ENCODE measurements at places on chromosomes 11 and 22.

DNA sequence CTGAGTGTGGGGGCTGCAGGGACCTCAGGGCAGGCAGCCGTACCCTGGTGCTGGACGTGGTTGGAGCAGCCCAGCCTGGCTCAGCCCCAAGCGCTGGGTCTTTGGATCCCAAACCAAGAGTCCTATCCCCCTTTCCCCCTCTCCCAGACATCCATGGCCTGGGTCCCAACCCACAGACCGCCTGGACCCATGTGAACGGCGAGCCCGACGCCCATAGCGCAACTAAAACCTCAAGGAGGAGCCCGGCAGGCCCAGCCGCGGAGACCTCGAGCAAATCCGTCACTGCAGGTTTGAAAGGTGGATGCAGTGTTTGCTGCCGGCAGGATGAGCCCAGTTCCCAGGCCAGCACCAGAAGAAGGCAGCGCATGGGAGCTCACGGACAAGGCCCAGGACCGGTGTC lies 337.0 kb downstream of the BRD1 start:
- no peak for DNase-seq

- DNase-seq: no peak
Measured at GRCh38 chr11:61980783-61981541, 13.5 kb upstream of the FTH1 start.

GRCh38 chr11:1750840-1751530 lies 590 bp upstream of the IFITM10 start:
- DNase-seq: no peak

GRCh38 chr11:120324932-120325810 lies at the start of gene TLCD5:
Gene TLCD5, plus strand, starts transcription at chr11:120325299. Its CDS starts 2,143 bp downstream, at chr11:120327442.
- no peak for DNase-seq

- no peak for DNase-seq
Measured at GRCh38 chr11:129013737-129014475, 71.2 kb upstream of the TP53AIP1 start.

GRCh38 chr11:117632306-117632705 lies 164.7 kb downstream of the DSCAML1 start:
- DNase-seq: no peak

- no peak for DNase-seq
Measured at GRCh38 chr11:130177782-130178181, 18.2 kb downstream of the ST14 start.

- no peak for DNase-seq
Measured at GRCh38 chr11:47351156-47352126, 1.1 kb downstream of the MYBPC3 start.

GRCh38 chr22:30205281-30206115 lies 41.1 kb downstream of the LIF start:
- no peak for DNase-seq

DNA sequence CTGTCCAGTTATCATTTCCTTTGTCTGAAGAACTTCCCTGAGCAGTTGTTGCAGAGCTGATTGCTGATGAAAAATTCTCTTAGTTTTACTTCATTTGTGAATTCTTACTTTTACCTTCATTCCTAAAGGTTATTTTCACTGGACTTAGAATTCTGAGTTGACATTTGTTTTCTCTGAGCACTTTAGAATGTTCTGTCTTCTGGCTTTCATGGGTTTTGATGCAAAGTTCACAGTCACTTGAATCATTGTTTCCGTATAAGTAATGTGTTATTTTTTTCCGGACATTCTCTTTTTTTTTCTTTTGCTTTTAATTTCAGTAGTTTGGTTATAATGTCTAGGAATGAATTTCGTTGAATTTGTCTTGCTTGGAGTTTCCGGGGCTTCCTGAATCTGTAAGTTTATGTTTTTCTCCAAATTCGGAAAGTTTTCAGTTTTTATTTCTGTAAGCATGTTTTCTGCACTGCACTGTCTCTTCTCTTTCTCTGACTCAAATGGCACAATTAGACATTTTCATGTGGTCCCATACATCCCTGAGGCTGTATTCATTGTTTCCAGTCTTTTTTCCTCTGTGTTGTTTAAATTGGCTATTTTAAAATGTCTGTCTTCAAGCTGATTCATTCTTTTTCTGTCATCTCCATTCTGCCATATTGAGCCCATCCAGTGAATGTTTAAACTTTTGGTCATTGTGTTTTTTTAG lies 68.5 kb upstream of the NARS2 start:
- no peak for DNase-seq

- no peak for DNase-seq
Measured at GRCh38 chr11:71999798-72000197, 1.1 kb downstream of the IL18BP start.

- DNase-seq: no peak
Measured at GRCh38 chr11:34243600-34244464, 114.0 kb downstream of the ABTB2 start.

GRCh38 chr11:45476126-45476525 lies 189.3 kb downstream of the CHST1 start:
- DNase-seq: no peak

GRCh38 chr11:131073167-131073566 lies 156.9 kb upstream of the SNX19 start:
- no peak for DNase-seq

DNA sequence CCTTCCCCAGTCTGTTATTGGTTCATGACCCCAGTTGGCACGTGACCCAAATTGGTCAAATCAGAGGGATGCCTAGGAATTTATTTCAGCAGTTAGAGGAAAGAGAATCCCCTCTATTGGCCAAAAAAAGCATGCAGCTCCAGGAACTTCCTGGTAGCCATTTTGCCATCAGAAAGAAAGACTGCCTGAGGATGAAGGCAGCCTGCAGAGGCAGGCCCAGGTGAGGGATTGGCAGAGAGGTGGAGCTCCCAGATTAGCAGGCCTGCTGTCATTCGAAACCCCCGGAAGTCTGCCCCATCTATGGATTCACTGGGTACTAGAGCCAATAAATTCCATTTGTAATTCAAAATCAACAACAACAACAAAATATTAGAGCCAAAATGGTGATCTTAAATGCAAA lies 207.6 kb downstream of the CWF19L2 start:
- no peak for DNase-seq

GRCh38 chr11:23865341-23865975 lies 631.4 kb upstream of the LUZP2 start:
- no peak for DNase-seq

GRCh38 chr22:21826204-21826603 lies 41.2 kb downstream of the MAPK1 start:
- DNase-seq: no peak

DNA sequence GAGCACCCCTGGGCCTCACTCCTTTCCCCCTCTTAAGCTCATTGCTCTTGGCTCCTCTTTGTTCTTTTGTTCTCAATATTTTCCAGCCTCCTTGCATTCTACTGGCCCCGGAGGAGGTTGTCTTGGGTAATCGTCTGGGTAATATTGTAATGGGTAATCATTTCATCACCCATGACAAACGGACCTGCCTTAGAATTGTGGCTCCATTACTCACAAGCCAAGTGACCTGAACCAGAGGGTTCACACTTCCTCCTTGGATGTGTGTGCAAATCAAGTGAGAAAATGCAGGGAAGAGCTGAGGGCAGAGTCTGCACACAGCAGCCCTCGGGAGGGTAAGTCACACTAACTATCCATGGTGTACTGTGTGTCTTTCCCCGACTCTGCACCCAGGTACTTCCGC lies 305.0 kb downstream of the BUD13 start:
- no peak for DNase-seq

DNA sequence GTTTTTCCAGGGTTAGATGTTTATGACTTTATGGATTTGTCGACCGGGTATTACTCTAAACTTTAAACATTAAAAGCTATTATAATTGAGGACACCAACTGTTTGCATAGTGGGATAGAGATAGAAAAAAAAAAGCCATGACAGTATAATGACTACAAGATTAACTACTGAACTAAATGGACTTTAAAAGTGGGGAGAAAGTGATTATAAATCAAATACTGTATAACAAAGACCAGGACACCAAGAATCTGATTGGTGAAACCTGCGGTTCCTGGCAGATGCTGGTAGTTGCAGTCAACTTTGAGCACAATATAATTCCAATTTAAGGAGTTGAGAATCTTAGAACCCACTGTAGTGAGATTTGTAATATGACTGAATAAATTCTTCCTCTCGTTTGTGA lies 2.5 kb downstream of the CRKL start:
- no peak for DNase-seq

DNA sequence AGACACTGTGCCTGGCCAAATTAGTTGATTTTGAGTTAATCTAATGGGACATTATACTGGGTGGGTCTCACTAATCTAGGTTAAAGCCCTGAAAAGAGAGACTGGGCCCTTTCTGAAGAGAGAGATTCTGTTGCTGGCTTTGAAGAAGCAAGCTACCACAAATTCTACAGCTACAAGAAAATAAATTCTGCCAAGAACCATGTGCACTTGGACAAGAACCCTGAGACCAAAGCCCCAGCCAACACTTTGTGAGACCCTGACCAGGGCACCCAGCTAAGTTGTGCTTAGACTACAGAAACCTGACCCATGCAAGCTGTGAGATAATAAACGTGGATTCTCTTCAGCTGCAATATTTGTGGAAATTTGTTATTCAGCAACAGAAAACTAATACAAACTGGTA lies 20.1 kb upstream of the SPON1 start:
- DNase-seq: no peak

DNA sequence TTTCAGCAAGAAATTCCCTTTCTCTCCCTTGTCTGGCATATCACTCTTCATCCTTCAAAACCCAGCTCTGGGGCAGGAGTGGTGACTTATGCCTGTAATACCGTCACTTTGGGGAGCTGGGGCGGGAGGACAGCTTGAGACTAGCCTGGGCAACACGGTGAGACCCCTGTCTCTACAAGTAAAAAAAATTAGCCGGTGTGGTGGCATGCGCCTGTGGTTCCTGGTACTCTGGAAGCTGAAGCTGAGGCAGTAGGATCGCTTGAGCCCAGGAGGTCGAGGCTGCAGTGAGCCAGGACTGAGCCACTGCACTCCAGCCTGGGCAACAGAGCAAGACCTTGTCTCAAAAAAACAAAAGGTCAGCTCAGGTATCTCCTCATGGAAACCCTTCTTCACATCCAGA lies 1.4 kb upstream of the RCE1 start:
- no peak for DNase-seq

DNA sequence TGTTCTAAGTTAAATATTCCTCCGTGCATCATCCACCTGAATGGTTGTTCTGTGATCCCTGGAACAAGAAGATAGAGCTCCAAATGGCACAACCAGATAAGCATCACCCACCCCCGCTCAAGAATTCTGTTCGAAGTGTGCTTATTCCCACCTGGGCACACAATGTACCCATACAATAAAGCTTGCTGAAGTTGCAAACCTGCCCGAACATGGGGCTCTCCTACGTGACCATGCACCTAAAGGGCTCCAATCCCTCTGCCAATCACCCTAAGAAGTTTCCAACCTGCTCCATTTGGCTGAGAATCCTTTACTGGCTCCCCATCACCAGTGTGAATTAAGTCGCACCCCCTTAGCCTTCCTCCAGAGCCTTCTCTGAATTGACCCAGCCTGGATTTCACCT lies 1157.4 kb downstream of the TBC1D22A start:
- no peak for DNase-seq

- no peak for DNase-seq
Measured at GRCh38 chr11:47571895-47572294, 6.5 kb downstream of the PTPMT1 start.

DNA sequence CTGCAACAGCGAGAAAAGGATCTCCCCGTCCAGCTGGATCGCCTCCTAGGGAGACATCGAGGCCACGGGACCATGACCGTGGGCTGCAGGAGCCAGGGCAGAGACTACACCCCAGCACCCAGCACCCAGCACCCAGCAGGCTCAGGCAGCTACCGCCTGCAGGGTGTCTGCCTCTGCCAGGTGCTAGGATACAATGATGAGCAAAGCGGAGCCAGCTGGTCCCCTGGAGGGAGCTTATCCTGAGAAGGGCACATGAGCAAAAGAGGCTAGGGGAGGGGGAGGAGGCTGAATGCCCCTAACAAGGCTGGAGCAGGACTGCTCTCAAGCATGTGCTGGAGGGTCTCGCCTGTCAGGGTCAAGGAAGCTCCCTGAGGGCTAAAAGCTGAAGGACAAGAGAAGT lies 4.8 kb upstream of the CASTOR1 start:
- no peak for DNase-seq
